ENCODE measurements at places on chromosomes 6 and 20.
A peak's percentile ranks its signal among the peaks of the same experiment; 100 is the strongest.

DNA sequence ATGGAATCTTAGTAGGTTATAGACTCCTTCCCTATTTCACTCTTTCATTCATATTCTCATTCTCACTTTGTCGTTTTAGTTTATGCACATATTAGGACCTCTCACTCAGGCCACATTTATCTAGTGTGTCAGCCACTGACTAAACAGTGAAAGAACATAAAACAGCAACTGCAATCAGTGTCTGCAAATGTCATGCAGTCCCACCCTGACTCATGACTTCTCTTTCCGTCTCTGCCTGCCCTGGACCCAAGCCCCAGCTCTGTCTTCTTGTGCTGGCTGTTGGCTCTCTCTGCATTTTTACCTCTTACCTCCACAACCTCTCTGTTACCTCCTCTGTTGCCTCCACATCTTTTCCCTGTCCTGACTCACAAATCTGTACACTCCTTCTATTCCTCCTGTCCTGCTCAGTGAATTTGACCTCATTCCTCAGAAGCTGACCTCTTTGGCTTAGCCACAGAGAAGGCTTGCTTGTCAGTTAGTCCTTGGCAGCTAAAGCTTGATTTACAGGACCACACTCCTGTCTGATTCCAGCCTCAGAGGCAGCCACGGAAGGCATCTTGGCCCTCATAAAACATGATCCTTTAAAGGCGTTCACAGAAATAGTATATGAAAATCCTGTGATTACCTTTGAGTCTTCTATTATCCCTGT lies 247.6 kb downstream of the PKHD1 start:
- H3K27me3 ChIP-seq, result no peaks in the 10 kb centered on the region
- DNase-seq, result no peak
- no peak overlapping the region for H3K27ac ChIP-seq
- no peak overlapping the region for H3K4me3 ChIP-seq
- H3K36me3 ChIP-seq, result no peaks in the 10 kb centered on the region

- H3K27ac ChIP-seq, result no peak overlapping the region
- H3K4me1 ChIP-seq, result no peaks in the 10 kb centered on the region
- no peak for DNase-seq
- no peaks in the 10 kb centered on the region for H3K36me3 ChIP-seq
These were observed 38.0 kb downstream of the TGM2 start for GRCh38 chr20:38126932-38127621.

GRCh38 chr6:114033606-114034005 lies 62.7 kb upstream of the HDAC2 start:
- no peak for DNase-seq
- H3K4me3 ChIP-seq, result no peak overlapping the region
- no peaks in the 10 kb centered on the region for H3K36me3 ChIP-seq
- no peaks in the 10 kb centered on the region for H3K27me3 ChIP-seq
- H3K27ac ChIP-seq, result no peak overlapping the region

DNA sequence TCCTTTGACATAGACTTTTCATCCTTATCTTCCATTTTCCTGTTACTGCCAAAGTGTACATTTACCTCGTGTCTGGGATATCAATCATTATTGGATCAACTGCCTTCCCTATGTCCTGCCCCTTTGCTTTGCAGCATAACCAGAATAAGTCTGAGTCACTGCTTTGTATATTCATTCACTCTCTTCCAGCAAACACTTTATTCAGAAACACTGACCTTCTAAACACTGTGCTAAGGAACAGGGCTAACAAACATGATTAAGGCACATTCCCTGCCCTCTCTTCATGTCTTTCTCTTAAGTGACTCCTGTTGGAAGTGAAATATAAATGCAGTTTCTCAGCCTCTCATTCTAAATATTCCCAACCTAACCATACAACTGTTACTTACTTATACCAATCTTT lies 66.9 kb downstream of the COL19A1 start:
- no peaks in the 10 kb centered on the region for H3K36me3 ChIP-seq
- DNase-seq, result no peak
- no peak overlapping the region for H3K4me3 ChIP-seq
- no peak overlapping the region for H3K27ac ChIP-seq

- no peaks in the 10 kb centered on the region for H3K27me3 ChIP-seq
- H3K4me3 ChIP-seq, result no peak overlapping the region
- no peak for DNase-seq
- H3K4me1 ChIP-seq, result peaks cover 97% of the 10 kb centered on the region
- H3K27ac ChIP-seq, result peak overlapping the region; percentile 63
These were observed 46.5 kb downstream of the NFATC2 start for GRCh38 chr20:51495921-51496545.

Data from T-cell (primary cell).